Hippocampal formation (tissue), 2 donors: ENCODE measurements at places on chromosomes 2 and 18.

DNA sequence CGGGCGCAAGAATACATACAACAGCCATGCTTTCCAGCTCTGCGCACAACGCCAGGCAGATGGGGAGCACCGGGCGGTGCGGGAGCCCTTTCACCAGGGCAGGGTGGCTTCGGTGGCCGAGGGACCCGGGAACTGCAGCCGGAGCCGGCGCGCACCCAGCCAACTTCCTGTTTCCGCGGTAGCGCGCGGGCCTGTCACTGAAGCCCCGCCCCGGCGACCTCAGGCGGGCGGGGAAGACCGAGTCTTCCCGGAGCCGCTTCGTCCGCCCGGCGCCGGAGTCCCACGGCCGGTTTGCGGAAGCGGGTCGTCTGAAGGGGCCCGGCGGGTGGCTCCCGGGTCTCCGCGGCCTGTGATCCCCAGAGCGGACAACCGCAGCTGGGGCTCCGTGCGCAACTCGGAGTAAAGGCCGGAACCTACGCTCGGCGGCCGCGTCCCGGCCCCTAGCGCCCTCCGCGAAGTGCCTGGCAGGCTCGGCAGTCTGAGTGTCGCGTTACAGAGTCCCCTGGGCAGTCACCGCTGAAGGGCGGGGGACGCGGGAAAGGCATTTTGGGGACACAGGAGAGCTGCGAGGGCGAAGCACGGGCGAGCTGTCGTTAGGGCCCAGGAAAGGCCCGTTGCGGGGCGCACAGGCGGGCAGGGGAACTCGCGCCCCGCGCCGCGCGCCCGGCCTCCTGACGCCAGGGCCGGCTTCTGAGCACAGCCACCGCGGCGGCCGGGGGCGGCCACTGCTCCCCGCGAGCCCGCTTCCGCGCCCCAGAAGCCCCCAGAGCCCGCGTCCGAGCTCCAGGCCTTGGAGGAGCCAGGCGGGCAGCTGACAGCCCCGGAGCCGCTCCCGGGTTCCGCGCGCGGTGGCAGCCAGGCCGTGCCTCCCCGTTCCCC lies at the start of gene MPPE1:
Gene MPPE1, minus strand, starts transcription at position 136 of the 879 bp plus-strand sequence. CDS start 11,053 bp downstream, outside the sequence.
- DNase-seq: peak; percentile 83

DNA sequence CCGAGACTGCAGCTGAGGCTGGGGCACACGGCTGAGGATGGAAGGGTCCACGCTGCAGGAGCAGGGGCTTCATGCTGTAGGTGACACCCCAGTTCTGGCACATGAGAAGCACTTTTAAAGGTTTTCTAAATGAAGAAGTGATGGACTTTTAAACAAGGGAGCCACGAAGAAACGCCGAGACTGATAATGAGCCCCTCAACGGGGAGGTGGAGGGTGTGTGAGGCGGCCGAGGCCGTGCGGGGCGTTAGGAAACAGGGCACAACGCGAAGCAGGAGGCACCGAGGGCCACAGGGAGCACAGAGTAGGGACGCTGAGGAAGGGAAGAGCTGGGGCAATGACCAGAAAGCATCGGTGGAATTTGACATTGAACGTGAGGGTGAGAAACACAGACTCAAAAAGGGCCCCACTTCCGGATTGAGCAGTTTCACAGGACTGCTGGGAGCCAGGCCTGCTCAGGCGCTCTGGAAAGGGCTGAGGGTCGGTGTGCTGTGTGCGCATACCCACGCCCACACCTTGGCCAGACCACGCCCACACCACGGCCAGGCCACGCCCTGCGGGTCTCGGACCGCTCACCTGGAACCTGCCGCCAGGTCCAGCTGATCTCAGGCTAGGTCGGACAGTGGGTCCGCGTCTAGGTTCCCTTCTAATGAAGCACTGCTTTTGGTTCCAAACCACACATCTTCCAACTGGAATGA lies 115.7 kb downstream of the GYPC start:
- DNase-seq: no peak

GRCh38 chr18:56807901-56808300 lies 156.7 kb downstream of the WDR7 start:
- no peak for DNase-seq

DNA sequence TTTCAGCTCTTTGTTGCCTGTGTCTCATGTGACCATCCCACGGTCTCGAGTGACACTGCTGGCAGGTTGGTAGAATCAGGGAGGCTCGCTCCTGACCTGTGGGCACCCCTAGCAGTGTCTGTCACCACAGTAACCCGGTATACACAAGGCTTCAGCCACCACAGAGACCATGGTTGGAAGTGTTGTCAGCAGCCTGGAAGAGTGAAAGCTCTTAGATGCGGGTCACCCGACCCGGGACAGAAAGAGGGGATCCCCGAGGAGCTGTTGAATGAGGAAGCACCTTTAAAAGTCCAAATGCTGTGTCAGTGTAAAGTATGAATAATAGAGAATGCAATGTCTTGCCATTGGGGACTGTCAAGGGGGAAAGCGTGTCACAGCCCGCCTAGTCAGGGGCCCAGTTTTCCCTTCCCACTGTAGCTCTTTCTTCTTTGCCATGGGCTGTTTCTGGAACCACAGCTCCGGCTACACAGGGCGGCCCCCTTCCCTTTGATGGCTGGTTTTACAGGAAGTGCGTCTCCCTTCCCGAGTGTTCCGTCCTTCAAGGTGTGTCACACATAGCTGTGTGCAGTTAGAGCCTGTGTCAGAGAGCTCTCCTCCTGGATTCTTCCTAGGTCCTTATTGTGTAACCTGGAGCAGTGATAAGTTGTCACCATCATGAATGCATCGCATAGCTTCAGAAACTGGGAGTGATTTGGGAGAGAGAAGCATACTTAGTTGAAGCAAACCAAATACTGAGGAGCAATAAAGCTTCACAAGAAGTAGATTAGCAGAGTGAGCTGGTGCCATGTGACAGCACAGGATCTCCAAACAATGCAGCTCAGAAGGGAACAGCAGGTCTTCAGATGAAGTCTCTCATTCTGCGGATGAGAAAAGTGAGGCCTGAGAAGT lies 81.4 kb downstream of the MTCL1 start:
- DNase-seq: no peak

DNA sequence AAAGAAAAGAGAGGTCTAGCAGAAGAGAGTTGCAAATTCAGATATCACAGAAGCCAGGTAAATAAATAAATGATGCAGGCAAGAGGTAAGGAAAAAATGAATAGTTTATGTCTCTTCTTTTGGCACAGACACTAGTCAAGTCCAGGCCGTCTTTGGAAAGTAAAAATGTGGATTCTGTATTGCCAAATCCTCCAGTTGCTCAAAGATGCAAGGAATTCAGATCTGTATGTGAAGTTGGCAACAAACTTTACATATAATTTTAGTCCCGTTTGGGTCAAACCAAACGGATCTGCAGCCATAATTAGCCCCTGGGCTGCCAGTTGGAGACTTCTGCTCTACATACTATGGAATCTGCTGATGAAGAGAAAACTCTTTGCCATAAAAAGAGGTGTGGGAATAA lies 200.5 kb upstream of the RND3 start:
- no peak for DNase-seq

DNA sequence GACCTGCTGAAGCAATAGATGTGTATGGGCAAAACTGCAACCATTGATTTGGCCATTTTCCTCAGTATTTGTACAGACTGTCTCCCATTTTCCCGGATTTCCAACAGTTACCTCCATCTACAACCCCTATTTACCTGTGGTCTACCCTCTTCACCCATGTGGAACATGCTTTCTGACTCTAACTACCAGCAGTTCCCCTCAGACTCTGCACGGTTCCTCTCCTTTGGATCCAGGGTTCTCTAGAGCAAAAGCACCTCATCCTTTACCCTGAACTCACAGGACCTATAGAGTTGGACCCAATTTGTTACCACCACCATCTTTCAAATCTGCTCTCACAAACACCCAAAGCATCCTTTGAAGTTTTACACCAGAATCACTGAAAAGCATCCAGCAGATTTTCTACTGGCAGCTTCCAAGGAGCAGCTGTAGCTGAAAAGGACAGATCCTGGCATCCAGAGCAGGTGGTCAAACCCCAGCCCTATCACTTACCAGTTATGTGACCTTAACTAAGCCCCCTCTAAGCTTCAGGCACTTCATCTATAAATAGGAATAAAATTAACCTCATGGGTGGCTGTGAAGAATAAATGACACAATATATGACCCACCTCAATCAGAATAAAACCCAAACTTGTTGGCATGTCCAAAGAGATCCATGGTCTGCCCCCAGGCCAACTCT lies 15.3 kb downstream of the CYTIP start:
- DNase-seq: no peak

DNA sequence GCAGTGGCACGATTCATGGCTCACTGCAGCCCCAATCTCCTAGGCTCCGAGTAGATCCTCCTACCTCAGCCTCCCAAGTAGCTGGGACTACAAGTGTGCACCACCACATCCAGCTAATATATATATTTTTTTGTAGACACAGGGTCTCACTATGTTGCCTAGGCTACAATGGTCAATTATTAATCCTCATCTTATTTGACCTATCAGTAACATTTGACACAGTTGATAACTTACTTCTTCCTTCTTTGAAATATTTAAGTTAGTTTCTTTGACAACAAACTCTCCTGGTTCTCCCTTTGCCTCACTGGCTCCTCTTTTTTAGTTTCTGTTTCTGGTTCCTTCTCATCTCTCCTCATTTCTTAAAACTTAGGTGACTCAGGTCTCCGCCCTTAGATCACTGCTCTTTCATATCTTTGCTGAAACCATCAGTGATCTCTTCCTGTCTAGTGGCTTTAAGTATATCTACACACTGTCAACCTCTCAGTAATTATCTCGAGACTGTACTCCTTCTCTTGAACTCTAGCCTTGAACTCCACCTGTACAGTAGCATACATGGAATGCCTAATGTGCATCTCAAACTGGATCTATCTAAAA lies 11.5 kb downstream of the PGAP1 start:
- DNase-seq: no peak

GRCh38 chr18:22344908-22345670 lies 72.6 kb downstream of the CTAGE1 start:
- no peak for DNase-seq

GRCh38 chr2:100419915-100420314 lies 2.4 kb upstream of the CHST10 start:
- no peak for DNase-seq

DNA sequence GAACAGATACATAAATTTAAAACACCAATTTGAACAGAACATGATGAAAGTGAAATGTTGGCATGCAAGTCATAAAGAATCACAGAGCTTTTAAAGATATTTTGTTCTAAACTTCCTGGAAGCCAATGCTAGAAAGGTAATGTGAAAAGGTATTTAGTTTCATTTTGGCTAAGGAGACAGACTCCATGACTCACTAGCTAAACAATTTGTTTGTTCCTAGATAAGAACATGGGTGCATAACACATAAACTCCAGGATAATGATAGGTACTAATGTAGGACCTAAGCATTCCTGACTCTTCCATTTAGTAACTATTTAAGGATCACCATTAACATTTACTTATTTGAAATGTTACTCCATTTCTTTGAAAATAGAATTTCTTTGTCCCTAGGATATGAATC lies 292.5 kb upstream of the CNTNAP5 start:
- no peak for DNase-seq

GRCh38 chr2:128754246-128754724 lies 435.6 kb upstream of the HS6ST1 start:
- peak; percentile 23 for DNase-seq

DNA sequence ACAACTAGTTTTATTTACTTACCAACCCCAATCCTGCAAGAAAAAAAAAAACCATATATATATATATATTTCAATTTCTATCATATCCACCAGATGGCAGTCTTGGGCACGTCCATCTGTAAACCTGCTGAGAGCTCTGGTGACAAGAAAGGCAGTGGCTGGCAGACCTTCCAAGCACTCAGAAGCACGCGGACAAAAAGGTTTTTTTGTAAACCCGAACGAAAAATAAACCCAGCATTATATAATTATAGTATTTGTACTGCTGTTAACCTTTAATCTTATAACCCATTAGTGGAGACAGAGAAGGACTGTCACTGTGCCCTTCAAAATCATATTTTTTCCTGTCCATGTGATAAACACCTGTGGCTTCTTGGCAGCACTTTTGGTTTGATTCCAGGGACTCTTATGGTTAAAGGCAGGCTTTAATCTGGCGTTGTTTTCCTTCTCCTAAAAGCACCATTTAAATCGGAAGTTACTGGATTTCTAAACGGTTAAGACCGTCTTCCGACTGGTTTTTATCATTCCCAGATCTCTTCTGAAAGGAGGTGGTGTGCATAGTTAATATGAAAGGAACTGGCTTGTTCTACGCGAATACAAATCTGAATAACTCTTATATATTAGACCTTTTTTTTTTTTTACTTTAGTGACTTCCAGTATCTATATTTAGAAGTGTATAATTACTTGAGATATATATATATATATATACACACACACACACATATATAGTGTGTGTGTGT lies 31.0 kb upstream of the SLC3A1 start:
- DNase-seq: peak; percentile 84

DNA sequence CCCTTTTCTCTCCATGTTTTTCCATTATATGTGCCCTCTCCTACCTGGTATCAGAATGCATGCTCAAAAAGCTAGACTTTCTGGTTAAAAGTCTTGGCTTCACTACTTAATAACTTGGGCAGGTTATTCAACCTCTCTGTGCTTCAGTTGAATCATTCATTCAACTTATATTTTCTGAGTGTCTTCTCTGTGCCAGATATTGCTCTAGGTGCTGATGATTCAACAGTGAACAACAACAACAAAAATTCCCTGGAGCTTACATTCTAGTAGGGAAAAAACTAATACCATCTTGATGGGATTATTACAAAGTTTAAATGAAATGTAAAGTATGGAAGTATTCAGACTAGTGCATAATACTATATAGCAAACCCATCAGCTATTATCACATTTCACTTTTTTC lies 55.2 kb downstream of the SOS1 start:
- DNase-seq: no peak

- DNase-seq: no peak
Measured at GRCh38 chr18:33062834-33063364, 290.1 kb upstream of the KLHL14 start.

DNA sequence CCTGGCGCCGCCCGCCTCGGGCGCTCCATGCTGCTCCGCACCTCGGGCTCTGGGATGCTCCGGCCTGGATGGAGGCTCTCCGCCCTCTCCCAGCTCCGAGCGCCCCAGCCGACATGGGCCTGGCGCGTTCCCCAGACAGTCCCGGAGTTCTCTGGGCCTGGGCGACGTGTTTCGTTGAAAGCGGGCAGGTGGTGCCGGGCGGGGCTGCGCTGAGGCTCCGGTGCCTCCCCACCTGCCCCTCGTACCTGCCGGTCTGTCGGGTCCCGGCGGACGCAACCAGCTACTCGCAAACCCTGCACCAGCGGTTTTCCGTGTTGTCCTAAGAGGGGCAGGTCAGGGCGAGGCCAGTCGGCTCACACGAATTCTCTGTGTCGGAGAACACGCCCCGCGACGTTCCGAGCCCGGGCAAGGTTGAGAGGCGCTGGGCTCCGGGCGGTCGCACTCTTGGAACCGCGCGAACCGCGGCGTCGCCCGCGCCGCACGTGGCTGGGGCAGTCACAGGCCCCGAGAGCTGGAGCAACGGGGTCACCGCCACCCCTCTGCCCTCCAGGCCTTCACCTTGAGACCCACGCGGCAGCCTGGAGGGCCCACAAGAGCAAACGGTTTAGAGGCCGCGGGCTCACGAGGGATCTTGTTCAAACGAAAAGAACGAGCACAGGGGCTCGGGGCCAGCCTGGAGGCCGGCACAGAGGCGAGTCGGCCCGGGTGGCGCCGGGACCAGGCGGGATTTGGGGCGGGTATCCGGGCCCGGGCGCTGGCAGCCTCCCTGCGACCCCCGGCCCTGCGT lies 4.2 kb upstream of the SIX2 start:
- no peak for DNase-seq

- DNase-seq: peak; percentile 86
Measured at GRCh38 chr2:174438146-174438886, 42.8 kb downstream of the SCRN3 start.
